Osteocyte (in vitro differentiated cells): ENCODE measurements at places on chromosomes 16 and 17. TPM values are rescaled to one million over a fixed set of nuclear protein-coding genes. Genes with fewer than 3 reads are reported as not detected.

DNA sequence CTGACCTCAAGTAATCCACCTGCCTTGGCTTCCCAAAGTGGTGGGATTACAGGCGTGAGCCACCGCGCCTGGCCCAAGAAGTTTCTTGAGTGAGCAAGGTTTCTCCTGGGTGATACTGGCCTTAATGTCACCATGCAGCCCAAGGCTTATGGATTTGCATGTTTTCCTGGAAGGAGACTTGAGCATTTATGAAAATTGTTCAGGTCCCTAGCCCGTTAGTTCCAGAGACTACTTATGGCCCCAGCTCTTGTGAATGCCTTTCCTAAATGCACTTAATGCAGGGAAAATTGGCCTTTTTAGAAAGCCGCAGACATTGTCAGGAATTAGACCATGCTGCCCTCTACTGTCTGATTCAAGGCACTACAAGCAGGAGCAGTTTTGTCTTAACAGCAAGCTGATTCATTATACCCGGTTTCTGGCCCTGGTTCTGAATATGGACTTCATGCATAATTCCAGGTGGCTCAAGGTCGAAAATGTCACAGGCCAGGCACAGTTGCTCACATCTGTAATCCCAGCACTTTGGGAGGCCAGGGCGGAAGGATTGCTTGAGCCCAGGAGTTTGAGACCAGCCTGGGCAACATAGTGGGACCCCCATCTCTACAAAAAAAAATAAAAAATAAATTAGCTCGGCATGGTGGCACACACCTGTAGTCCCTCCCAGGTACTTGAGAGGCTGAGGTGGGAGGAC lies 91.3 kb downstream of the SNX29 start:
- no peak overlapping the region for H3K4me3 ChIP-seq
- DNase-seq, result no peak
- H3K36me3 ChIP-seq, result no peaks in the 10 kb centered on the region
- H3K27me3 ChIP-seq, result no peaks in the 10 kb centered on the region

The CCT6B gene
- total RNA-seq, result 3.2 and 3.6 TPM in 2 replicates

GRCh38 chr17:4913994-4914393 lies 11.1 kb upstream of the CHRNE start:
- no peak overlapping the region for H3K4me3 ChIP-seq
- H3K4me1 ChIP-seq, result peaks cover 2% of the 10 kb centered on the region
- no peak for DNase-seq
- H3K27me3 ChIP-seq, result peaks cover 2% of the 10 kb centered on the region
- no peak overlapping the region for H3K27ac ChIP-seq

DNA sequence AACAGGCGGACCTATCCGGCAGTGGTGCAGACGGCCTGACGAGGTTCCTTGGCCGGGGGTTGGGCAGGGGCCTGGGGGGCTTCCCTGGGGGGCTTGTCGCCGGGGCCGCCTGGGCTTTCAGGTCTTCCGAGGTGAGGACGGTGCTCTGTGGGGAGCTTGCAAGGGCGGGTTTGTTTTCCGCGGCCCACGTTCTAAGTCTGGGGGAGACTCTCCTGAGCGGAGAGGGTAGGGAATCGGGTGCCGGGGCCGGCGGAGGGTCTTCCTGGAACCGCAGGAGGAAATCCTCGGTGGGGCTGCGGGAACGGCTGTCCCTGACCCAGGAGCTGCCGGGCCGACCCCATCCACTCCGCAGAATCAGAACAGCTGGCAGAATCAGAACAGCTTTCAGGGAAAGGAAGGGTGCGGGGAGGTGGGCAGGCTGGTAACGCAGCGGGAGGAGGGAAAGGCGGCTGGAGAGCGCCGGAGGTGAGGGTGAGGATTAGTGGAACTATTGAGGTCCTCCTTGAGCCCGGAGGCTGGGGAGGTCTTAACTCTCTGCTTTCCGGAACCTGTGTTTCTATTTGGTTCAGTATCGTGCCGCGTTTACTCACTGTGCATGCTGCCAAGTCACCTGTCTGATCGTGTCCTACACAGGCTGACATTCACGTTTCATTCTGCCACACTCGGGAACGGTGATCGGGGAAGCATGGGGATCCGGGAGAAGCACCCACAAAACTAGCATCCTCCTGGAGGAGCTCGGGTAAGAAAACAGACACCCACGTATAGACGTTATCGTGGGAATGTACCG lies 28.9 kb downstream of the CPSF4L start:
- H3K27me3 ChIP-seq, result no peaks in the 10 kb centered on the region
- H3K4me3 ChIP-seq, result peak overlapping the region; percentile 92
- DNase-seq, result no peak
- peak overlapping the region; percentile 99 for H3K27ac ChIP-seq
- peaks cover 51% of the 10 kb centered on the region for H3K4me1 ChIP-seq

DNA sequence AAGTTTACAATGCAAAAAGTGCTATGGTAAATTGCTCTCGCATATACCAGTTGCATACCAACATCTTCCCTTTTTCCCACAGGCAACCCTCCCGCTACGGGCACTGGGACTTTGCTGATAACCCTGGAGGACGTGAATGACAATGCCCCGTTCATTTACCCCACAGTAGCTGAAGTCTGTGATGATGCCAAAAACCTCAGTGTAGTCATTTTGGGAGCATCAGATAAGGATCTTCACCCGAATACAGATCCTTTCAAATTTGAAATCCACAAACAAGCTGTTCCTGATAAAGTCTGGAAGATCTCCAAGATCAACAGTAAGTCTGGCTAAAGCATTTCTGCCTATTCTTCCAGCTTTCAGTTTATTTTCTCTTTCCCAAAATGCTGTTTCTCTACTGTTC lies 27.9 kb upstream of the HSBP1 start:
- no peaks in the 10 kb centered on the region for H3K36me3 ChIP-seq
- H3K27ac ChIP-seq, result no peak overlapping the region
- peaks cover 6% of the 10 kb centered on the region for H3K4me1 ChIP-seq
- H3K27me3 ChIP-seq, result no peaks in the 10 kb centered on the region
- H3K4me3 ChIP-seq, result no peak overlapping the region

- peaks cover 4% of the 10 kb centered on the region for H3K36me3 ChIP-seq
- peaks cover 27% of the 10 kb centered on the region for H3K4me1 ChIP-seq
- DNase-seq, result no peak
Observed at GRCh38 chr16:67407176-67407787, 9.0 kb downstream of the ZDHHC1 start.

The NOL11 gene
- total RNA-seq, result 30.1 and 32.2 TPM in 2 replicates

- no peaks in the 10 kb centered on the region for H3K36me3 ChIP-seq
- H3K4me1 ChIP-seq, result no peaks in the 10 kb centered on the region
- no peaks in the 10 kb centered on the region for H3K27me3 ChIP-seq
- H3K27ac ChIP-seq, result no peak overlapping the region
- no peak for DNase-seq
Observed at GRCh38 chr16:12500771-12501170, 302.9 kb downstream of the CPPED1 start.

GRCh38 chr17:48625495-48626244 lies 488 bp downstream of the HOXB9 start:
- no peak overlapping the region for H3K27ac ChIP-seq
- H3K27me3 ChIP-seq, result peaks cover 84% of the 10 kb centered on the region
- no peak for DNase-seq
- H3K4me1 ChIP-seq, result peaks cover 5% of the 10 kb centered on the region
- H3K4me3 ChIP-seq, result peak overlapping the region; percentile 62

The WSCD1 gene
- 3.8 and 3.9 TPM in 2 replicates for total RNA-seq

DNA sequence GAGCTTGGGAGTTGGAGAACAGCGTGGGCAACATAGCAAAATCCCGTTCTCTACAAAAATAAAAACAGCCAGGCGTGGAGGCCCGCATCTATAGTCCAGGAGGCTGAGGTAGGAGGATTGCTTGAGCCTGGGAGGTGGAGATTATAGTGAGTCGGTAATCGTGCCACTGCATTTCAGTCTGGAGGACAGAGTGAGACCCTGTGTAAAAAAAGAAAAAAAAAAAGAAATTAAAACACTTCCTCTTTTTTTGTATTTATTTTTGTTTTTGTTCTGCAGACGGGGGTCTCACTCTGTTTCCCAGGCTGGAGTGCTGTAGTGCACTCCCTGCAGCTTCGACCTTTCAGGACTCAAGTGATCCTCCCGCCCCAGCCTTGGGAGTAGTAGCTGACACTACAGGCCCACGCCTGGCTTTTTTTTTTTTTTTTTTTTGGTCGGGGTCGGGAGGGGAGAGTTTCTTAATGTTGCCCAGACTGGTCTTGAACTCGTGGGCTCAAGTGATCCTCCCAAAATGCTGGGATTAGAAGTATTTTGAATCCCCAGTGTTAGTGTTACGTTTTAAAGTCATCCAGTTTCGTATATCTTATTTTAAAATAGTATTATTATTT lies 1.5 kb downstream of the IST1 start:
- H3K36me3 ChIP-seq, result peaks cover 2% of the 10 kb centered on the region
- peak overlapping the region; percentile 89 for H3K4me3 ChIP-seq
- no peaks in the 10 kb centered on the region for H3K27me3 ChIP-seq
- peaks cover 33% of the 10 kb centered on the region for H3K4me1 ChIP-seq
- DNase-seq, result no peak

DNA sequence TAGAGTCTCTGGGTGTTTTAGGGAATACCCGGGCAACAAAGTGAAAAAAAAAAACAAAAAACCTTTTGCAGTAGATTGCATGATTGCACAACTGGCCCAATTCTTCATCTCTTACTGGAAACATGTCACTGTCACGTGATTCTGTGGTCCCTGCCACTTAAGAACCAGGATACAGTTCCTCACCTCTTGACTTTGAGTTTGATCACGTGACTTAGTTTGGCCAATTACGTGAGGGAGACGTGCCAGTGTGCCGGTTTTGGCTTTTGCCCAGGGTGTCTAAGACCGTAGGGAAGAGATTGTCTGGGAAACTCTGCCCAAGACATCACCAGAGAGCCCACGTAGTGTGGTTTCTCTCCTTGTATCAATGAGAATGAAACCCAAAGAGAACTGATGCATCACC lies 88.7 kb downstream of the GRIN2A start:
- no peaks in the 10 kb centered on the region for H3K36me3 ChIP-seq
- H3K27me3 ChIP-seq, result no peaks in the 10 kb centered on the region
- H3K4me1 ChIP-seq, result no peaks in the 10 kb centered on the region
- H3K27ac ChIP-seq, result no peak overlapping the region

The TOX3 gene
- 0.46 and 0.86 TPM in 2 replicates for total RNA-seq

The LRRC36 gene
- total RNA-seq, result not detected in 2 replicates

DNA sequence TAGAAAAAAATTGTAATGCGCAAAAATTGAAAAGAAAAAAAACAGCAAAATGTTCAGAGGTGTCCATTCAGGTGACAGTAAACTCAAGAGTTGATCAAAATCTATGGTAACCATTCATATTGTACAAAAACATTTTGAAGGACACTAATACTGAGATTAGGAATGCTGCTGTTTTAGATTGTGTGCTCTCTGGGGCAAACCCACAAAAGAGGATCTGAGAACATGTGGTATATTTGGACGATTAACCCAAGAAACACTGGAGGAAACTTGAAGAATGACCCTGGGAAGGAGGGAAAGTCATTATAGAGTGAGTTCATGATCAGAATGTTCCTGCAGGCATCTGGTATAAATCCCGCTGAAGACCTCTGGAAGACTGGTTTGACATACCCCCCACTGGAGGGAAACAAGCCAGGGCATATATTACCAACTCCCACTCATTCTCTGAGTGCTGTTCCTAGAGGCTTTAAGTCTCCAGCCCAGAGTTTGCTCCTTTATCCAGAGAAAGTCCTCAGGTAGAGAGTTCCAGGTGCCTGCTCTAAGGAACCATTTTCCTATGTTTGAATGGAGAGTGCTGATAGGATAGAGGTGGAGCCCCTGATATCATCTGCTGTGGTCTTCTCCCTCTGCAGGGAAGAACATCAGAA lies 1.2 kb downstream of the KRTAP4-2 start:
- no peaks in the 10 kb centered on the region for H3K4me1 ChIP-seq
- H3K27ac ChIP-seq, result no peak overlapping the region
- H3K4me3 ChIP-seq, result no peak overlapping the region
- no peaks in the 10 kb centered on the region for H3K27me3 ChIP-seq
- DNase-seq, result no peak

The OTOP2 gene
- total RNA-seq, result not detected in 2 replicates

- H3K4me1 ChIP-seq, result peaks cover 7% of the 10 kb centered on the region
- no peak overlapping the region for H3K4me3 ChIP-seq
Observed at GRCh38 chr16:57039148-57039812, 49.9 kb downstream of the NLRC5 start.

DNA sequence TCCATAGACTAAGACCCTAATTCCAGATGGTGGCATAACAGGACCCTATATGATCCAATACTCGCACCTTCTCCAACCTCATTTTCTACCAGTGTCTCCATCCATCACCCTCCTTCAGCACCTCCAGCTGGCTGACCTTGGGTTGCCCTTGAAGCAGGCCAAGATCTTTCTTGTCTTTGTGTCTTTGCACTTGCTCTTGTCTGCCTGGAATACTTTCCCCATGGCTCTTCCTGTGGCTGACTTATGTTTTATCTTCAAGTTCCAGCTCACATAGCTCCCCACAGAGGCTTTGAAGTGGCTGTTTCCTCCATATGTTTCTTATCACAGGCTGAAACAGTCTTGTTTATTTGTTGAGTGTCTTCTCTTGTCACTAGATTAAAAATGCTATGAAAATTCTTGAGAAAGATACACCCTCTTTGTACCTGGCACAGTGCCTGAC lies 29.6 kb upstream of the MMD start:
- no peak overlapping the region for H3K27ac ChIP-seq
- H3K27me3 ChIP-seq, result no peaks in the 10 kb centered on the region
- no peak for DNase-seq
- H3K4me1 ChIP-seq, result peaks cover 10% of the 10 kb centered on the region
- no peak overlapping the region for H3K4me3 ChIP-seq

The CD300E gene
- total RNA-seq, result not detected in 2 replicates

DNA sequence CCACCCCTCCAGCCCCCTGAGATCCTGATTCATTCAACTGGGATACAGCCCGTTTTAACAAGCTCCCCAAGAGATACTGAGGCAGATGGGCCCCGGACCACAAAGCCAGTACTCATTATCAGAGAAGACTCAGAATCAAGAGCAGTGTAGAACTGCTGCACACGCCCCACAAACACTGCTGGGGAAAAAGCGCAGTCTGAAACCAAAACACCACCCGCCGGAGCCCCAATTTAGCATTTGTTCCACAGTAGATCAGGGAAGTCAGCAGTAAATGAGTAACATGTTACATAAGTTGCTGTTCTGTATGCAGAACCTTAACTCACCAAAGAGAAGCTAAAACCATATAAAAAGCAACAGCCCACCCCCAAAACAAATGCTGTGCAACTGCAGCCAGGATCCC lies 123.6 kb downstream of the CDYL2 start:
- H3K27ac ChIP-seq, result no peak overlapping the region
- no peaks in the 10 kb centered on the region for H3K4me1 ChIP-seq
- peak; percentile 73 for DNase-seq
- H3K27me3 ChIP-seq, result no peaks in the 10 kb centered on the region
- no peaks in the 10 kb centered on the region for H3K36me3 ChIP-seq
- H3K4me3 ChIP-seq, result no peak overlapping the region

DNA sequence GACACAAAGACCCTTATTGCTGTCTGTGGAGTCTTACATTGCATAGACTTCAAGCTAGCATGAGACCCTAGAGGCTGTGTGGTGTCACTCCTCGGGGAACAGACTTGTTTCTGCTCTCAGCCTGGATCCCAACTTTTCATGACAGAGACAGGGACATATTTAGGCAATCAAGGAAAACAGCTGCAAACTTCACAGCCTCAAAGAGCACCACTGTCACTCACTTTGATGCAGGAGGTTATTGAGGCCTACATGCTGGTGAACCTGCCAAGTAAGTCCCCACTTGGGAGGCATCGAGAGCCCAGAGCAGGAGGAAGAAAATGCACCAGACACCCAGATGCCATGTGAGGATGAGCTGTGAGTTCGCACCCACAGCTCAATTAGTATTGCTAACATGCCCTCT lies 10.3 kb downstream of the CBLN1 start:
- no peaks in the 10 kb centered on the region for H3K36me3 ChIP-seq
- no peaks in the 10 kb centered on the region for H3K4me1 ChIP-seq
- no peak overlapping the region for H3K4me3 ChIP-seq
- H3K27me3 ChIP-seq, result peaks cover 26% of the 10 kb centered on the region

- H3K27ac ChIP-seq, result peak overlapping the region; percentile 71
- peaks cover 8% of the 10 kb centered on the region for H3K36me3 ChIP-seq
- H3K4me3 ChIP-seq, result no peak overlapping the region
- no peaks in the 10 kb centered on the region for H3K27me3 ChIP-seq
- peaks cover 55% of the 10 kb centered on the region for H3K4me1 ChIP-seq
Observed at GRCh38 chr17:78391843-78392242, 13.4 kb downstream of the PGS1 start.
